ENCODE measurements at places on chromosomes 7 and 10. TPM values are rescaled to one million over a fixed set of nuclear protein-coding genes. Genes with fewer than 3 reads are reported as not detected.

DNA sequence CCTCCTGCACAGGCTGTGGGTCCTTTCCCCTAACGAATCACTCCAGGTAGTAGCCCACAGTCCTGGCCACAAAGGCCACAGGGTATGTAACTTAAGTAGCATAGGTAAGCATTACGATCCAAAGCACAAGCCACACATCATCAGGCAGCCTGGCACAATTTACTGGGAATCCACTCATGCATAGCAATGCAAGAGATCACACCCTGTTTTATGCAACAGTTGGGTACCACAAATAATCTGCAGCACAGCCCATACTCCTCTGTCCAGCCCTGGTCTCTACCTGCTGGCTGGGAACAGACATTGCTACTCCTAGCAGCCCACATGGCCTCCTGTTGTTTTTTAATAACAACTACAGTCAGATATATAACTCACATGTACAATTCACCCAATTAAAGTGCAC, 34.3 kb downstream of the SRPK2 start:
- peak overlapping the region; percentile 67 for H3K27ac ChIP-seq
- no peaks in the 10 kb centered on the region for H3K36me3 ChIP-seq
- peaks cover 58% of the 10 kb centered on the region for H3K4me1 ChIP-seq
- no peaks in the 10 kb centered on the region for H3K27me3 ChIP-seq

GRCh38 chr10:64486149-64486548, 964.9 kb downstream of the REEP3 start:
- no peaks in the 10 kb centered on the region for H3K36me3 ChIP-seq
- H3K27me3 ChIP-seq: no peaks in the 10 kb centered on the region
- H3K4me3 ChIP-seq: no peak overlapping the region
- no peak overlapping the region for H3K27ac ChIP-seq
- H3K4me1 ChIP-seq: no peaks in the 10 kb centered on the region

DNA sequence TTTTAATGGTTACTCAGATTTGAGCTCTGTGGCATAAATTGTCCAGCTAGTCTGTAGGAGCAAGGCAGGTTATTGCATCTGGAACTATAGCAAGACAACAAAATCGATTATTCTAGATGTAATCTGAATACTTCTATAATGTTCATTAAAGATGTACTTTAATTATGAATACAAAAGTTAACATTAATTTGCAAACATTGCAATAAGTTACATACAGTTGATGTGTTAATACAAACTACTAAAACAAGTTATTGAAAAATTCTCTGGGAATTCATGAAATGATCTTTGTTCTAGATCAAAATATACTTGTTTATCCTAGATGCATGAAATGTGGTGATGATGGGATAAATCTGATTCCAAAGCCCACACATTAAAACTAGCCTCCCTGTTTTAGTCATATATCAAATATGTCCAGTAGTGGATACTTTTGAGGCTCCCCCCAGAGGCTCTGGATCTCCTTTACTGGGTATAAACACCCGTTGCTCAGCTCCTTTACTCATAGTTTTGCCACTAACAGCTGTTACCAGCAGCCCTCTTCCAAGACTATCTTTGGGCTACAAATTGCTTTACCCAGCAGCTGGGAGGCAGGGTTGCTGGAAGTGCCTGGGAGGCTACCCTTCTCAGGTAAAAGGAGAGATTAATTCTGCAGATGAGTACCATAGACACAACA, 78.1 kb downstream of the ARL4A start:
- no peaks in the 10 kb centered on the region for H3K4me1 ChIP-seq
- H3K4me3 ChIP-seq: no peak overlapping the region
- peaks cover 3% of the 10 kb centered on the region for H3K27me3 ChIP-seq
- no peak overlapping the region for H3K27ac ChIP-seq
- DNase-seq: no peak

Gene CDHR1
- 10.2 TPM for total RNA-seq

DNA sequence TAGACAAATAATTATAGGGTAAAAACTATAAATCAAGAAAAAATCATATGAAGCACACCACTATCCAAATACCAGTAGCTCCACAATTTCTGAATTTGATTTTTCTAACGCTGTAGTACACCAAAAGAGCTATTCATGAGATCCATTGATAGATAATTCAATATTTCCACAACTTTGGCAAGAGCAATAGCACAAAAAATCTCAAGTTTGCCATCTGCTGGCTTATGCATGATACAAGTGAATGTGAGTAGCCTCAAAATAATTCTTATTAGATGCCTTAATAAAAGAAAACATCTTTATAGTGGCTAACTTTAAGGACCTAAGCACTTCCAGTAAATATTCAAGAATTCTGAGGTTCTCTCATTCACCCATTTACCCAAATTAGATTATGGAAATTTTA, 2.2 kb upstream of the TMEM196 start:
- H3K27ac ChIP-seq: no peak overlapping the region
- H3K36me3 ChIP-seq: no peaks in the 10 kb centered on the region
- no peak for DNase-seq
- peaks cover 31% of the 10 kb centered on the region for H3K27me3 ChIP-seq
- no peak overlapping the region for H3K4me3 ChIP-seq

Gene TACR2
- total RNA-seq: not detected

DNA sequence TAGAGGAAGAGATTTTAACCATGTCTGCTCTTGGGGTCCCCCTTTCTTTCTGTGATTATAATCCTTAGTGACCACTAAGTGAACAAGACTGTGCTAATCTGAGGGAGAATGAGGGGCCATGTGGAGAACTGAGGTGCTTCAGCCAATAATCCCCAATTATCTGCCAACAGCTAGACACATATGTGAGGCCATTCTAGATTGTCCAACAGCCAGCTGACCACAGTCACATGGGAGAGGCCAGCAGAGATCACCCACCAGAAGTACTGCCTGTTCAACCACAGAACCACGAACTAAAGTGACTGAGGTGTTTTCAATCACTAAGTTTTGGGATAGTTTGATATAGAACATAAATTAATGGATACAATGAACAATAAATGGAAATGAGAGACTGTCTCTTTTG, 74.3 kb downstream of the SEMA3E start:
- no peaks in the 10 kb centered on the region for H3K27me3 ChIP-seq
- H3K27ac ChIP-seq: no peak overlapping the region
- DNase-seq: no peak
- H3K4me1 ChIP-seq: no peaks in the 10 kb centered on the region
- H3K4me3 ChIP-seq: no peak overlapping the region

Gene FAM24B
- total RNA-seq: 19.7 TPM
